Caco-2 (cell line): ENCODE measurements at places on chromosomes 3 and 15. TPM values are rescaled to one million over a fixed set of nuclear protein-coding genes. Genes with fewer than 3 reads are reported as not detected.

SSUH2 gene
- total RNA-seq: 7.6 and 9.4 TPM in 2 replicates

CHL1 gene
- total RNA-seq: not detected in 2 replicates

ROBO2 gene
- 0.09 and 0.16 TPM in 2 replicates for total RNA-seq

TLR9 gene
- total RNA-seq: not detected in 2 replicates

ST8SIA2 gene
- not detected in 2 replicates for total RNA-seq

ZNF774 gene
- 9.4 and 11.9 TPM in 2 replicates for total RNA-seq

- DNase-seq: no peak
Observed at GRCh38 chr3:123750209-123750608, 133.9 kb downstream of the MYLK start.

- no peak for DNase-seq
Observed at GRCh38 chr3:43217633-43218032, 68.7 kb upstream of the SNRK start.

DNA sequence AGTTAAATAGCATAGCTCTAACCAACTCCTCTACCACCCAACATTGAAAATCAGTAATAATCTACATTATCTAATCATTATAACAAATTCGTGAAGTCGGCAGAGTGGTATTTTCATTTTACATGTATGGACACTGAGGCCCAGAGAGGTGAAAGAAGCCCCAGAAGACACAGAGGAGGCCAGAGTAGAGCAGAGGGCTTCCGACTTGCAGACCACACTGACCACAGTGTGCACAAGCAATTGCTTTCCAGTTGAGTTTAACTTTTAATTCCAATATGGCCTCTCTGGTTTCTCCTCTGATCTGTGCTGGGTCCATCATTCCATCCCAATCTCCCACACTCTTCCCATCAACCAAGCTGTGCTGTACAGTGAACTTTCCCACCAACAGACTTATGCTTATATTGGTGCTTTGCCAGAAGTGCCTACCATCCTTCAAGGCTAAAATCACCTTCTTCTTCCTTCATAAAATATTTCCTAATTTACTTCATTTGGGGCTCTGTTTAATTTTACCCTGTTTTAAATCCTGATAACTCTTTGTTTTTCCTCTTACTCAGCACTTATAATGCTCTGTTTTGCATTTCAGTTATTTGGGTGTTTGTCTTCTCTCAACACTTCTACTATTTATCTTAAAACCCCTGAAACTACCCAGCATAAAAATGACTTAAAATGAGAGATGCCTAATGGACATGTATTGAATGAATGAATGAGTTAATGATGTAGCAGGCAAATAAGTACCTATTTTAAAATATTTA is 81.8 kb upstream of the TNFSF10 start:
- no peak for DNase-seq

DNA sequence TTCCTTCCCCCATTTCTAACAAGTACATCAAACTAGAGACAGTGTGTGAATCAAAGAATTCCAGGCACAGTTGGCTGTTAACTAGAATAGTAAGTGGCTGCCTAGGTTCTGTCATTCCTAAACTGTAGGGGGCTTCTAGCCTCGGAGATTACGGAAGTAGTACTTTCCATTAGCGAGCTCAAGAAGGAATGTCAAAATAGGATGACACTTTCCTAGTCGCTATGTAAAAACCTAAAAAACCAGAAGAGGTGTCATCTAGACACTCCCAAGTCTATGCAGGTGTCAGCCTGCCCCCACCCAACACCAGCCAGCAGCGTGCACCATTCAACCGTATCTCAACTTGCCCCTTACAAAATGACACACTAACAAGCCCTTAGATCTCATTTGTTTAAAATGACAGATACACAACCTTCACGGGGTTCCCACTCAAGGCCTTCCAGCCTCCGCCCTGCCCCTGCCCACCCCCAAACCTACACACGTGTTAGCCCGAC is 874 bp downstream of the INO80 start:
- no peak for DNase-seq

GRCh38 chr3:135041601-135042000 is 246.5 kb downstream of the EPHB1 start:
- no peak for DNase-seq
